Activated gamma-delta T cell (primary cell): ENCODE measurements at places on chromosomes 5 and 9.

GRCh38 chr5:157222506-157223230, 42.0 kb downstream of the ITK start:
- DNase-seq = no peak

DNA sequence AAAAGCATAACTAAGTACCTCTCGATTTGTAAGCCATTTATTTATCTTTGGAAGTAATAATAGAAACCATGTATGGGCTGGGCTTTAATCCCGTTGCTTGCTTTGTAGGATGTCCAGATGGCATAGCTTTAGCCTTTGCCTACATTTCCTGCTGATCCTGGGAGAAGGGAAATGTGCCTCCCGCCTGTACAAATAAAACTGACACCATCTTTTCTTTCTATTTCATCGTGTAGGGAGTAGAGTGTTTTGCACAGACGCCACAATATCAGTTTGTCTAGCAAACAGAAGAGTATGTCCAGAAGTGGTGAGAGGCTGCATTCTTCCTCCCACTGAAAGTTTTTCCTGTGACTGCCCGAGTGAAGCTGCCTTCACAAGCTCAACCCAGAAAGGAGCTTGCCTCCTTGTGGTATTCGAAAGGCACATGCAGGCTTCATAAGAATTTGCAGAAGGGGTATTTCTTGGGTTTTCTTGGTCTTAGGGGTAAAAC, 24.7 kb upstream of the TJP2 start:
- DNase-seq = no peak

GRCh38 chr5:178632285-178632684, 5.4 kb upstream of the CLK4 start:
- DNase-seq = no peak

DNA sequence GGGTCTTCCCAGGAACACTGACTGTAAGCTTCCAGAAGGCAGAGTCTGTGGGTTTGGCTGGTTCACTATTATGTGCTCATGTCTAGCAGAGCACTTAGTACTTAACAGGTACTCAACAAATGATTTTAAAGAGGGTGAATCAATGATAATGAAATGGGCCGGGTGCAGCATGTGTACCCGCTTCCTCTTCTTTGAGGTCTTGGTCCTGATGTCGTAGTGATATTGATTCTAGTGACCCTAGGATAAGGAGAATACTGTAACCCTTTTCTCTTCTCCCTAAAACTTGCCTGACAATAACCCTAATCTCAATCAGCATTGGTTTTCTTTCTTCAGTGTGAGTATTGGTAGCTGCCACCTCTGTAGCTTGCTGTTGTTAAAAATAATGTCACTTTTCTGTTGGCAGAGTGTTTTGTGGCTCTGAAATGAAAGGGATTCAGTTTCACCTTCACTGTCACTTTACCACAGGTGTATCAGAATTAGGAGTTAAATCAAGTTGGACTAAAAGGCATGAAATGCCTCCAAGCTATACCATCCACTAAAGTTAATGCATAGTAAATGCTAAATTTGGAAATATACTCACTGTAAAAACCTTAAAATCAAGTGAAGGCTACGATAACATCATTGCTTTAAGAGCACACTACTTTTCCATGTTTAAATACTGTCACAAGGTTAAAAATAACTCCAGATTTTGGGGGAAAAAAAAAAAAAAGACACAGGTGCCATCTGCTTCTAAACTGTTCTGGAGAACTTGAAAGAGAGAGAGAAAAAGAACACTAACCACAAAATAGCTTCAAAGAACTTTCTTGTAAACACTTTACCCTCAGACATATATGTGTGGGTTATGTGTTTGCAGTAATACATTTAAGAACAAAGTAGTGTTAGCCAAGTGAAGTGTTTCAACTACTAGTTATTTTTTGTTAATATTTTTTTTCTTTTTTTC, 6.0 kb downstream of the CAMK4 start:
- no peak for DNase-seq

- no peak for DNase-seq
Observed at GRCh38 chr9:123835821-123836220, 94.1 kb downstream of the DENND1A start.

DNA sequence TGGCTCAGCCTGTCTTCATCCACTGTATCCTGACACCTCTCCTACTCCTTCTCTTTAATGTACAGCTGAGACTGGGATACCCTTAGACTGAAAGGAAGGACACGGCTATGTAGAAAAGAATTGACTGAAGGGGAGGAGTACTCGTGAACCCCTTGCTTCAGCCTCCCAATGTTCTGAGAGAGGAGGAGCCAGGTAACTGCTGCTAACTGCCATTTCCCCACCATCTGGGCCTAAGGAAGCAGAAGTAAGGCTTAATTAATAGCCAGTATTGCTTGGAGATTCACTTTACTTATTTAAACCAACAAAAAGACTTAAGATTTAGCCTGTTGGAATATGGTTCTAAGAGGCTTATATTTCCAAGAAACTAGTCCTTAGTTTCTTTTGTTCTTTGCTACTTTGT, 18.8 kb upstream of the RGS3 start:
- no peak for DNase-seq

DNA sequence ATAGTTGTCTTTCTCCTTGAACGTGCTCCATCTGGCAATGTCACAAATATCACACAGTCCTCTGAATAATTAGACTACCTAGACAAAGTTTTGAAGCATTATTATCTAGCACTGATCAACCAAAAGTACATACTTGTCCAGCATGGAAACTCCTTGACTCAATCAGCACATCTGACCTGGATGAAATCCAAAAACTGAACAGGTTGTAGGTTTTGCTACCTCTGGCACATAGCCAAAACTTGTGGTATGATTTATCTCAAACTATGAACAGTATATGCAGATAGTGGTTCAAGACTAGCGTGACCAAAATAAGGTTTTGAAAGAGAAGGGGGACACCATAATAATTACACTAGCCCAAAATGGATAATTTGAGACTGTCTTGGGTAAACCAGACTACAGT, 158.1 kb downstream of the ARRDC3 start:
- no peak for DNase-seq

- DNase-seq = no peak
Observed at GRCh38 chr9:125750627-125751011, 3.4 kb downstream of the PBX3 start.

GRCh38 chr9:20397348-20397747, 225.0 kb downstream of the MLLT3 start:
- DNase-seq = no peak

DNA sequence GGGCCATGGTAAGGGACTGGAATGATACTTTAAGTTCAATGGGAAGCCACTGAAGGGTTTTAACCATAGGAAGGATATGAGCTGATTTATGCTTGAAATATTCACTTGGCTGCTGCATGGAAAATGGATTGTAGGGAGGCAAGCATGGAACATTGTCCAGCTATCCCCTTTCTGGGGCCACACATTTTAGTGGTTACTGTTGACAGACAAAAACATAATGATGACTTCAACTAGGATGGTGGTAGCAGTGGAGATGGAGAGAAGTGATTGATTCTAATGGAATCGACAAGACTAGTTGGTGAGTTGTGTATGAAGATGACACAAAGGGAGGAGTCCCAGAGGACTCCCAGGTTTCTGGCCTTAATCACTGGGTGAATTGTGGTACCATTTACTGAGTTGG, 6.2 kb upstream of the FCHSD1 start:
- no peak for DNase-seq

GRCh38 chr9:94801234-94801633, 74.7 kb downstream of the AOPEP start:
- no peak for DNase-seq

DNA sequence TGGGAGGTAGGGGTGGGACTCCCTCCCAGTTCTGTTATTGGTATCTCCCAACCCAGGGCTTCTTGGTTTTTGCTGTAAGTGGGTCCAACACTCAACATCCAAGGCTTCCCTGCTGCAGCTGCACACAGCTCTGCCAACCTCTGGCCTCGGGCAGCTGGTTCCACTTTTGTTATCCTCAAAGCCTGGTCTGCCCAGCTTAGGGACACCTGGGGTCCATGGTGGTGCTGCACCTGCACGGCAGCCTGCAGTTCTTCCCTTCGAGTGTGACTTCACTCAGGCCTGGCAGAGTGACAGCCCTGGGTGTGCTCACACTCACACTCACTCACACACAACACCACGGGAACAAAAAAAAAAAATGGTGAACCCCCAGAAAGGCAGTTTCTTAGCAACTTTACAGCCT, 15.3 kb upstream of the SAP30L start:
- no peak for DNase-seq

- DNase-seq = no peak
Observed at GRCh38 chr5:59817536-59817935, 76.0 kb downstream of the PDE4D start.

GRCh38 chr5:160543395-160543794, 121.7 kb downstream of the PTTG1 start:
- DNase-seq = no peak

GRCh38 chr5:168114444-168115017, 176.9 kb upstream of the WWC1 start:
- no peak for DNase-seq

GRCh38 chr5:35672995-35673394, 55.3 kb downstream of the SPEF2 start:
- DNase-seq = no peak

- no peak for DNase-seq
Observed at GRCh38 chr5:141003791-141004611, 37.7 kb downstream of the PCDHAC2 start.

DNA sequence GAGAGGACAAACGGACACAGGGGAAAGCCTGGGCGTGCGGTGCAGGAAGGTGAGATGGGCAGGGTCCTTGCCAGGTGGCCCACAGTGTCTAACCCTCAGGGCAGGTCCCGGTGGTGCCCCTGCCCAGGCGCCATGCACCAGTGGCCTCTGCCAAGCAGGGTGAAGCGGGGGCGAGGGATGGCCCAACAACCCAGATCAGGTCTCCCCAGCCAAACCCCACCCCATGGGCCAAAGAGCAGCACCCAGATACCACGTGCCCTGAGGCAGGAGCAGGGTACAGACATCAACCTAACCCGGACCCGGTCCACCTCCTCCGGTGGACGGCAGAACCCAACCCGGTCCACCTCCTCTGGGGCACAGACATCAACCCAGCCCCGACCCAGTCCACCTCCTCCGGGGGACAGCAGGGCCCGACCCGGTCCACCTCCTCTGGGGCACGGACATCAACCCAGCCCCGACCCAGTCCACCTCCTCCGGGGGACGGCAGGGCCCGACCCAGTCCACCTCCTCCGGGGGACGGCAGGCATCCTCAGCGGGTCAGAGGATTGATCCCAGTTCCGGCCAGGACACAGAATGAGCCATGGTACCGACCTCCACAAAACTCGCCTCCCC, 12.8 kb downstream of the SLC12A7 start:
- DNase-seq = no peak

GRCh38 chr5:1550287-1551076, 26.7 kb upstream of the LPCAT1 start:
- no peak for DNase-seq

- DNase-seq = no peak
Observed at GRCh38 chr9:84310883-84311282, 29.7 kb downstream of the SLC28A3 start.

GRCh38 chr9:82356871-82357270, 368.3 kb downstream of the SPATA31D1 start:
- DNase-seq = no peak

- no peak for DNase-seq
Observed at GRCh38 chr5:50704730-50705129, 38.3 kb downstream of the PARP8 start.

GRCh38 chr5:12522116-12522515, 617.9 kb upstream of the CTNND2 start:
- DNase-seq = no peak

- no peak for DNase-seq
Observed at GRCh38 chr5:67360047-67360446, 163.4 kb upstream of the CD180 start.

- DNase-seq = no peak
Observed at GRCh38 chr5:154197801-154198491, 7.4 kb downstream of the GALNT10 start.

DNA sequence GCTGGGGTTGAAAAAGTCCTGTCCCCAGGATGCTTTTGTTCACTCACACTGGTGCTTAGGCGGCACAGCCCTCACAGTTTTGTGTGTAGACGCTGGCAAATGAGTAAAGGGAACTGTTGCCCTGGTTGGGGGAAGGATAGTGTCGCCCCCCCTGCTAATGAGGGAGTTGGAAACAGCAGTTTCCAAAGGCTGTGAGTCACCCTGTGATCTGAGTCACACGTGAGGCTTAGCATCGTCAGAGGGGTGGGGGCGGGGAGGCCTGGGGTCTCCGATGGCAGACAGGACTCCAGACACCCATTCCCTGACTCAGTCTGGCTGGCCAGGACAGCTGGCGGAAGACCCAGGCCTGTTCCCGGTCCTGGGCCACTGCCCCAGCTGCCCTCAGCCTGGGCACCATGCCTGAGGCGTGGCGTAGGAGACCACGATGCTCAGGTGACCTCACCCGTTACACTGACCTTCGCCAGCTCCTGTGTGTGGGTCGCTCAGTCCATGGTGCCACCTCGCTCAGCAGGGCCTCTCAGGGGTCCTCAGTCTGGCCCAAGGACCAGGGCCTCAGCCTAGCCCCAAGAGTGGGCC, 2.9 kb downstream of the DNAJB5 start:
- DNase-seq = no peak

GRCh38 chr9:103816146-103816545, 278.0 kb upstream of the SMC2 start:
- DNase-seq = no peak

GRCh38 chr5:50786073-50786472, 119.6 kb downstream of the PARP8 start:
- DNase-seq = no peak

DNA sequence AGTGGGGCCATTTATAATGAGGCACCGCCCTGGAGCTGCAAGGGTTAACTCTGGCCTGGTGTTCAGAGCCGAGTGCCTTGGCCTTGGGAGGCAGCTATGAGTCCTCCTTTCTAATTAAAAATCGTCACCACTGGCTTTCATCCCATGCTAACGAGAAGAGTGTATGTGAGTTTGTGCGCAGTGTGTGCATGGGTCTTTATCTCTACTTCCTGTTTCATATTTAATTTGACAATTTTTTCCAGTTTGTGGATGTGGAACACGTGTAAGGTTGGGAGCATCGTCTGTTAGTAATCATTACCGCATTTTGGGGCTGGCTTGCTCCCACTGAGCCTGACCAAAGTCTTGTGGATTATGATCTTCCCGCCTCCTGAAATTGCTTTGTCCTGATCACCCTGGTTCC, 76.4 kb downstream of the NDFIP1 start:
- DNase-seq = no peak

DNA sequence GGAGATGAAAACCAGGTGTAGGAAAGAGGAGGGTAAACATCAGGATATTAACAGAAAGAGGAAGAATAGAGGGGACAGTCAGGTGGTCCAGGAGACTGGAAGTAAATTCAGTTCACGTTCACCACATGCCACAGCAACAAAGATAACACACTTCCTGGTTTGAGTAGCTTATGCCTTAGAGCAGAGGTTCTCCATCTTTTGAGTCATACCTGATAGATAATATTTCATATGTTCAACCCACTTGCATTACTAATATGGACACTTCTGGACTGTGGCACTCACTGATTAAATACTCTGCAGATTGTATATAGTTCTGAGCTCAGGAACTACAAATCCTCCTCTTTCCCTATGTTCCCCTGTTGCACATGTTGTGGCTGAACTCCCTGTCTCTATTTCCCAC, 179.9 kb upstream of the NR3C1 start:
- DNase-seq = no peak

GRCh38 chr5:132430746-132431145, 59.8 kb downstream of the IRF1 start:
- DNase-seq = no peak
